Posterior cingulate gyrus (tissue), 11 donors: ENCODE measurements at places on chromosomes 7 and 10.

GRCh38 chr10:3312403-3312940 lies 139.9 kb upstream of the PITRM1 start:
- no peak for DNase-seq

DNA sequence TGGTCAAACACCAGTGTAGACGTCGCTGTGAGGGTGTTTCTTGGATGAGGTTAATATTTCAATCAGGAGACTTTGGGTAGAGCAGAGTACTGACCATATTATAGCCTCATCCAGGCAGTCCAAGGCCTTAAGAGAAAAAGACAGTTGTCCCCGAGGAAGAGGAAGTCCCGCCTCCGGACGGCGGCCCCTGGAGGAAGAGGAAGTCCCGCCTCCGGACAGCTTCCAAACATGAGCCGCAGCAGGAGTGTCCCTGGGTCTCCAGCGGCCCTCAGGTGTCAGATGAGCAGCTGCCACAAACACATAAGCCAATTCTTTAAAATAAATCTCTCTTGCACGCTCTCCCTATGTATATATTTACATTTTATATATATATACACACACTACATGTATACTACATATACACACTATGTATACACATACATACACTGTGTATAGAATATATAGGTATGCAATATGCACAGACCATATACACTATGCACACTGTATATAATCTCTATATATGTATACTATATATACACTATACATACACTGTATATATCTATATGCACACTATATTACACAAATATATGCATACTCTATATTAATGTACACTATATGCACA lies 37.5 kb downstream of the PWWP2B start:
- DNase-seq: no peak

DNA sequence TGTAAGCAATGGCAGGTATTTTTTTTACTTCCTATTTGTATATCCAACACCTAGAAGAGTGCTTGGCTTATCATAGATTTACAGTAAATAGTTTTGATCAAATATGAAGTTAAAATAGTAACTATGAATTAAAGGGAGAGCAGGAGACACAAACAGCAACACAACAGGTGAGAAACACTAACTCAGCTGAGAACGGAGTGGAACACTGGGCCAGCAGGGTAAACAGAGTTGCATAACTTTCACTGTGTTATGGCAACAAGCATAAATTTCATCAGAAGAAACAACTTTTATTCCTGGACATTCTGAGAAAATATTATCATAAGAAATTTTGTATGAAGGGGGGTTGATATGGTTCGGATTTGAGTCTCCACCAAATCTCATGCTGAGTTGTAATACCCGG lies 52.2 kb upstream of the SMIM30 start:
- no peak for DNase-seq

- DNase-seq: peak; percentile 94
These were observed 53.7 kb upstream of the DPYSL4 start for GRCh38 chr10:132133005-132133404.

DNA sequence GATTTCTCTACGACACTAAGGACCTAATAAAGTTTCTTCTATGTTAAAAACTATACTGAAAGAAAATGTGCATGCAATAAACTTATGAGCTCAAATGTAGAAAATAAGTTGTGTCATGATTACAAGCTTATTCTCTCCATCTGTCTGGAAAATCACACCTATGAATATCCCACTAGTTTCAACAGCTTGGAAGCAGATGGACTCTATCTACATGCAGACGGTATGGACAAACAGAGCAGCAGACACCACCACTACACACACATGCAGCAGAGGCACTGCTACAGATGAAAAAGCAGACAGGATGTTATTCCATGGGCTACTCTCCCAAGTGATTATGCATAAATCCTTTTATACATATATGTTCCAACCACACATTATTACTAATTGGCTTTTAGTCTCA lies 123.4 kb upstream of the TARP start:
- no peak for DNase-seq

- no peak for DNase-seq
These were observed 150.7 kb downstream of the BTAF1 start for GRCh38 chr10:92074126-92074887.

DNA sequence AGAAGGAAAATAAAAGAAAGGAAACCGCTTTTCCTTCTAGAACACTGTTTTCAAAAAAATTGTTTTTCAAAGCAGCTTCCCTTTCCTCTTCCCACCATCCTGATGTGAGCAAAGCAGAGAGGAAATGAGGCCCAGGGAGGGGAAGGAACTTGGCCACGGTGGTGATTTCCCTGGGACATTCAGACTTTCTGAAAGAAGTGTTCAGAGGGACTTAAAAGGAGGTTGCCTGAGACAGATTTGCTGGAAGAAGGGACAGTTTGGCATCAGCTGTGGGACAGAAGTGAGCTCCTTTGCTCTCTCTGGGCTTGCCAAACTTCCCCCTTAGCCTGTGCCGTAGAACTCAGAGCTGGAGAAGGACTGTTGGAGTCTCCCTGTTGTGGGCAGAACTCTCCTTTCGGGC lies 30.3 kb downstream of the ADCYAP1R1 start:
- no peak for DNase-seq

DNA sequence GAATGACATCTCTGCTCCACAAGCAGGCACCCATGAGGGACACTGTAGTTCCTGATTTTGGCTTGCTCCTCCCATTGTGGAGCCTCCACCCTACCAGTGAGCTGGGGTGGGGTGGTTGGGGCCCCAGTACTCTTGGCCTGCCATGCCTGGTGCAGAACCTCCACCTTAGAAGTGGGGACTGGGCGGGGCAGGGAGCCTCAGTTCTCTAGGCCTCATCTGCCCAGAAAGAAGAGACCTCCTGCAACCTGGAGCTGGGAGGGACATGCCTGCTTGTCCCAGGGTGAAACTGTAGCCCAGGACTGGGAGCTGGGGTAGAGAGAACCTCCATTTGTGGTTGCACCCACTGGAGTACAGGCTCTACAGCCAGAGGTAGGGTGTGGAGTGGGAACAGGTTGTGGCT lies 14.4 kb downstream of the RAMP3 start:
- no peak for DNase-seq

DNA sequence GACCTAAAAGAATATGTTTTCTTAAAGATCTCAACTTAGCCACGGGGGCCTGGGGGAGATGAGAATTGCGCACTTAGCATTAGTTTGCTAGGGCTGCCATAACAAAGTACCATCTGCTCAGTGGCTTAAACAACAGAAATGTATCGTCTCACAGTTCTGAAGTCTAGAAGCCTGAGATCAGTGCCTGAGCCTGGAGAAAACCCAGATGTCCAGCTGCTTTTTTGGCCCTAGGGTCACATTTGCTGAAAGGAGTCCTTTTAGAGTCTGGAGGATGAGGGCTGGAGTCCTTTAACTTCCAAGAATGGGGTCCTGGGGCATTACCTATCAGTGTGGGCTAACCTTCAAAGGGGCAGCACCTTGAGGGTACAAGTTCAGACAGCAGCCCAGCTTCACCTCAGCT lies 48.2 kb downstream of the SMURF1 start:
- no peak for DNase-seq

DNA sequence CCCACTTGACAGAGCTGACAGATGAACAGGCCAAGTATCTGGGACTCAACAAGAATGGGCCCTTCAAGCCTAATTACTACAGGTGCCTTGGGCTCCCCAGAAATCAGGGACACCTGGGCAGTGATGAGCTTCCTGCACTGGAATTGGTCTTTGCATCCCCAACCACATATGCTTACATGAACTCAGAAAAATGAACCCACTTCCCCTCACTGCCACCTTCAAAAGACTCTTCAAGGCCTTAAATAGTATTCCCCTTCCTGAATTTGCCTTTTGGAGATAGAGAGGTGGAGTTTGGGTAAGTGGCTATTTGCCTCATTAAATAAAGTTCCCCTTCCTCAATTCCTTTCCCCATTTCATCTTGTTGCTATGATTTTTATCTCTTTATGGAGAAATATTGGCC lies 7.8 kb upstream of the STRIP2 start:
- no peak for DNase-seq

GRCh38 chr7:158174947-158175346 lies 412.7 kb downstream of the PTPRN2 start:
- DNase-seq: no peak

GRCh38 chr10:553233-553632 lies 136.2 kb downstream of the DIP2C start:
- DNase-seq: no peak
